ENCODE measurements at places on chromosomes 16 and 17.

DNA sequence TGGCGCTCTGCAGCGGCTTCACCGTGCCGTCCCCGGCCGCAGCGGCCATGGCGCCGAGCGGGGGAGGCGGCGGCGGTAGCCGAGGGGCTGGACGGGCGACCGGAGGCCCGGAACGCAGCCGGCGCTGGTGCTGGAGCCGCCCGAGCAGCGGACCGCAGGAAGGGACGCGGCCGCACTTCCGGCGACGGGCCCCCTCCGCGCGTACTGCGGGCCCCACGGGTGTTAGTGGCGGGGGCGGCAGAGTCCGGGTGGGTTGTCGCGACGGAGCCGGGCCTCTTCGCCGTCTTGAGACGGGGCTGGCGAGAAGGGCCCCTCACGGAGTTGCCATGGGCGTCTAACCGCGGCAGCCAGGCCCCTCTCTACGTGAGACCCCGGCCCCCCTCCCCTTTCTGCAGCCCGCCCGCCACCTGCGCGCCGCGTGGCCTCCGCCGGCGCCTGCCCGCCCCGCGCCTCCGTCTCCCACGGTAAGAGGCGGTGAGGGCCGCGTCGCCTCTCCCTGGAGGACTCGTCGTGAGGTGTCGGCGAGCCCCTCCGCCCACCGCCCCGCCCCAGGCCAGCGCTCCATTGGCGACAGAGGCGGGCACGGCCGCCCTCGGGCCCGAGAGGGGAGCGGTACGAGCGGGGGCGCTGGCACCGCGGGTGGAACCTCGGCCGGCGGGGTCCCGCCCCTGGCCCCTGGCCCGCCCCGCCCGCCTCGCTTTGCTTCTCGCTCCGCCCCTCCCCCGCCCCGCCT lies at the start of the genes VPS9D1 and ZNF276:
TSS of gene VPS9D1 (minus strand) at position 86 of the 733 bp plus-strand sequence. CDS start at position 49, 37 bp downstream.
TSS of gene ZNF276 (plus strand) at position 725 of the 733 bp plus-strand sequence. CDS start 104 bp downstream, outside the sequence.
- peak; percentile 77 for DNase-seq

DNA sequence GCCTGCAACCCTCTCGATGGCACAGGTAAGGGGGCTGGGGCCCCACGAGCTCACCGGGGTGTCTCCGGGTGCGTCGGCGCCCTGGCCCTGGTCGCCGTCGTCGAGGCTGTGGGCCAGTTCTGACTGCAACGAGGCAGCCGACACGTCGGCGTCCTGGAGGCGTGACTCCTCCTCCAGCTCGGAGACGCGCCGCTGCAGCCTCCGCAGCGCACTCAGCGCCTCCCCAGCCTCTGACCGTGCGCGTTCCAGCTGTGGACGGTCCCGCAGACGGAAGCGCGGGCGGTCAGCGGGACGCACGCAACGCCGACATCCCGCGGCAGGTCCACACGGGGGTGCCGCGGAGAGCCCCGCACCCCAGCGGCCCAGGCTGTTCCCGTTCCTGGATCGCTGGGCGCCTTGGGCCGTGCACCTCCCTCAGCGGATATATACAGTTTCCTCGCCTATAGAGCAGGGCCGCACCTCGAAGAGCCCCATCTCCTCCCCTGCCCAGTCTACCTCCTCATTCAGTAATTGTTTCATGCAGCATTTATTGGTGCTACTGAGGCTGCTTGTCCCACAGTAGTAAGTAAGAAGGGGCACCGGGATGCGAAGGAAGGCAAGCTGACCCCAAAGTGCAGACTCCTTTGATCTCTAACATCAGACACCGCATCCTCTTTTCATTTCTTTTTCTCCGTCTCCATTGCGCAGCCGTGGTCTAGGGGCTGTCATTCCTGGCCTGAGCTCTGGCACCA lies 5.8 kb downstream of the THOC6 start:
- DNase-seq = no peak

DNA sequence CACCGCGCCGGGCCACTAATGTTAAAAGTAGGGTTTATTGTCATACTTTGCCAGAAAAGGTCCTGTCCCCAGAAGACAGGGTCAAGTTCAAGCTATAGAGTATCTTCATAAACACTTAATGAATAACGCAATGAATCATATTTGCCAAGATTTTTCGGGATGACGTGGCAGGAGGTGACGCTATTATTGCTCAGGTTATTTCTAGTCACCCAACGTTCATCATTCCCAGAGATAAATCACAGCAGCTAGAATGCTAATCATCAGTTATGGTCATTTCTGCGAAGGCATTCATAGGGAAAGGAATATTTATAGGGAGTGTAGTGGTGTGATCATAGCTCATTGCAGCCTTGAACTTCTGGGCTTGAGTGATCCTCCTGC lies 2.0 kb downstream of the TMC5 start:
- DNase-seq = no peak

GRCh38 chr17:21532763-21533385 lies 156.7 kb downstream of the KCNJ12 start:
- DNase-seq = no peak

- DNase-seq = no peak
Measured at GRCh38 chr17:81253358-81254131, 14.4 kb downstream of the NDUFAF8 start.

- no peak for DNase-seq
Measured at GRCh38 chr16:23423496-23424049, 29.4 kb downstream of the COG7 start.

DNA sequence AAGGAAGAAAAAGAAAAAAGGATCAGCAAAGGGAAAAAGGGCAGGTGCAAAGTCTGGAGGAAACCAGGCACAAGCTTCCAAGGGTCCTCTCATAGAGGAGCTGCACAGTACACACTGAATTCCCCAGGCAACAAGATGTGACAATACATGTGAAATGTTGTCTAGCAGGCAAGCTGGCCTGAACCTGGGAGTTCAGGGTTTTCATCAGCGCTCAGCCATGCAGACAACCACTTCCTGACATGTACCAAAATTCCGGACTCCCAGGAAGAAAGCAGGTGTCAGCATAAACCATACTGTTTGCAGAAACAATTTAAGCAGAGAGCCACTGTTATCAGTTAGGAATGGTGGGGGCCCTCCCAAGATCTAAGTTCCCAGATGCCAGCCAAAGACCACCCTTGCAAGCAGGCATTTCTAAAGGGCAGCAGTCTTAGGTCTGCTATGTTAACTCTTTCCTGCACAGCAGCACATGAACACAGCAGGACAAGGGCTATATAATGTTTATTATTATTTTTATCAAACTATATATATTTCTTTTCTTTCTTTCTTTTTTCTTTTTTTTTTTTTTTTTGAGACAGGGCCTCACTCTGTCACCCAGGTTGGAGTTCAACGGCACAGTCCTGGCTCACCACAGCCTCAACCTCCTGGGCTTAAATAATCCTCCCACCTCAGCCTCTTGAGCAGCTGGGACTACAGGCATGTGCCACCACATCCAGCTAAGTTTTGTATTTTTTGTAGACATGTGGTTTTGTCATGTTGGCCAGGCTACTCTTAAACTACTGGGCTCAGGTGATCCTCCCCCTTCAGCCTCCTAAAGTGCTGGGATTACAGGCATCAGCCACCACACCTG lies 10.1 kb downstream of the TK2 start:
- no peak for DNase-seq

- DNase-seq = no peak
Measured at GRCh38 chr16:35506018-35506897, 2046.8 kb downstream of the TP53TG3F start.

GRCh38 chr17:64507413-64507782 lies 621 bp downstream of the CEP95 start:
- DNase-seq = peak; percentile 64

DNA sequence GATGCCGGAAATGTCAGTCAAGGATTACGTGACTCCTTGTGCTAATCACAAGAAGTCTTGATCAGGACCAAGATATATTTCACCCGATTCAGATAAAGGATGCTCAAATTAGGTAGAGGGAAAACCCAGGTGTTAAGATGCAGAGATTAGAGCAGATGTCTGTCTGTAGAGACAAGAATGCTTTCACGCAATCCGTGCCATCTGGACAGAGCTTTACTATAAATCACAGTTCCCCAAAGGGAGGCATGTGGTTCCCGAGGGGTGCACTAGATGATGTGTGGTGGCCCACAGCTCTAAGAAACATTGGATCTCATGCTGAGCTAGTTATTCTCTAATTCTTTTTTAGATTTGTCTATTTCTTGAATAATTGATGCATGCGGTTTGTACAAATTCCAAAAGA lies 9.8 kb upstream of the MAP3K14 start:
- DNase-seq = no peak

GRCh38 chr17:57561072-57561861 lies 183.8 kb downstream of the CCDC182 start:
- DNase-seq = no peak

DNA sequence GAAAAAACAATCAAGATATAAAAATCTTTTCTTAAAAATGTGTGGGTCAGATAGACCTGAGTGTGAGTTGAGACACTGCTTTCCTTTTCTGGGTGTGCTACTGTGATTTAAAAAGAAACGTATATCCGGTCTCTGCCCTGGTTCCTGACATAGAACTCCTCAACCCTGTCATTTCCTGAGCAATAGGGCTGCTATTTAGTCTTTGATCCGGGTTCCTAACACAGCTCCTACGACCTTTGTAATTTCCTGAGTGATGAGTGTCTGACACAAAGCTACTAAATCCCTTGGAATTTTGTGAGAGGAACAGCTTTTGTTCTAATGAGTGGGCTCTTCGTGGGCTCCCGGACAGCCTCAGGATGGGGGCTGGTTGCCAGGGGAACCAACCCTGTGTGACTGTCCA lies 93.9 kb upstream of the FA2H start:
- no peak for DNase-seq

- DNase-seq = no peak
Measured at GRCh38 chr17:57475796-57476195, 219.5 kb downstream of the MSI2 start.

DNA sequence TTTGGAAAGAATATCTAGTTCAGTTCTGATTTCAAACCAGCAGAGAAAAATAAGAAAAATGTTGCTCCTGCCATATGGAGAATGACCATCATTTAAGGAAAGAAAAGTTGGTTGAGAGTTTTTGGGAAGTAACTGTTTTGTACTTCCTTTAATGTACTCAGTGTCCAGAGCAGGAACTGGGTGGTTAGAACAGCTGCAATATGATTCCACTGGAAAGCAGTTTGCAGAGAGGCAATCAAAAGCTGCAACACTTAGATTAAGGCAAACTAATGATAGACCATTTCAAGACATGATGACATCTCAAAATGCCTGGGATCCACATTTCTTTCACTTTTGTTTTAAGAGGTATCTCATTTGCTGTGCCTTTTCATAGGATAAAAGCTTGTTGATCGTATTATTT lies 313.3 kb upstream of the HSBP1 start:
- DNase-seq = no peak

DNA sequence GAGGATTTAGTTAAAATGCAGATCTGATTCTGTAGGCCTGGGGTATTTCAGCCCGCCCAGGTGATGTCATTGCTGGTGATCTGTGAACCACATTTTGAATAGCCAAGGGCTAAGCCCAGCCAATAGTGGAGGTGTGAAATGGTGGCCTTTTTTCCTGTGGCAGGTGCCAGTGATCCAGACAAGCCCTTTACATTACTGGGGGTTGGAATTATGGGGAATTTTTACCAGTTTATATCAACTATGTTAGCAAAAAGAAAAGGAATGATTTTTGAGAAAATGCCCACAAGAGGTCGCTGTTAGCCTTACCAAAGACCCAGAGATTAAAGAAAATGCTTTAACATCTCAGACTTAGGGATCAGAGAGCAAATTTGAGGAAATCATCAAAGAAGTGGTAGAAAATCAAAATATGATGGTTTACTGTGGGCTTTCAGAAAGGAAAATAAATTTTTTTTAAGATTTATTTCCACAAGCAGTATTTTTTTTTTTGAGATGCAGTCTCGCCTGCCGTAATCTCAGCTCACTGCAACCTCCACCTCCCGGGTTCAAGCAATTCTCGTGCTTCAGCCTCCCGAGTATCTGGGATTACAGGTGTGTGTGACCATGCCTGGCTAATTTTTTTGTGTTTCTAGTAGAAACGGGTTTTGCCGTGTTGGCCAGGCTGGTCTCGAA lies 3.9 kb downstream of the VPS35L start:
- peak; percentile 64 for DNase-seq

- no peak for DNase-seq
Measured at GRCh38 chr16:53041320-53042051, 11.2 kb downstream of the CHD9NB start.

- DNase-seq = no peak
Measured at GRCh38 chr16:28845761-28846079, 428 bp downstream of the TUFM start.

- DNase-seq = no peak
Measured at GRCh38 chr16:72201387-72201786, 29.4 kb upstream of the PMFBP1 start.

Measured in NCI-H1092 (cell line).